ENCODE measurements at places on chromosomes 1 and 21. TPM values are rescaled to one million over a fixed set of nuclear protein-coding genes. Genes with fewer than 3 reads are reported as not detected.

- no peak overlapping the region for H3K4me3 ChIP-seq
- no peaks in the 10 kb centered on the region for H3K27me3 ChIP-seq
- peaks cover 15% of the 10 kb centered on the region for H3K36me3 ChIP-seq
- peaks cover 23% of the 10 kb centered on the region for H3K4me1 ChIP-seq
- no peak for DNase-seq
Measured at GRCh38 chr1:6861075-6861724, 75.9 kb downstream of the CAMTA1 start.

DNA sequence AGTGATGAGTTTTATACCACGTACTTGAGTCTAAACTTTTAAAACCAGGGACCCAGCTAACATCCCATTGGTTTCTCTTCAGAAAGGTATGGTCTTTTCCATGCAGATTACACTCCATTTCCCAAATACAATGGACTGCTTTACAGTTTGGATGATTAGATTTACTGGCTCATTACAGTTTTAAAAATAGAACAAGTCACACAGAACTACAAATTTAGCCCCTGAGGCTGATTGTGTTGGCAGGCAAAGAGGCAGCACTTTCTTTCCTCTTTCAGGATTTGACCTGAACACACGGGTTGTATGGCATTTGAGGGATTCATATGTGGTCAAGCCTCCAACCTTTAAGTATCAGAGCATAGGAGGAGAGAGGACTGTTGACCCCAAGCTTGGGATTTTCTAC, 21.8 kb upstream of the VTCN1 start:
- DNase-seq, result no peak
- H3K27ac ChIP-seq, result no peak overlapping the region
- H3K4me1 ChIP-seq, result no peaks in the 10 kb centered on the region

DNA sequence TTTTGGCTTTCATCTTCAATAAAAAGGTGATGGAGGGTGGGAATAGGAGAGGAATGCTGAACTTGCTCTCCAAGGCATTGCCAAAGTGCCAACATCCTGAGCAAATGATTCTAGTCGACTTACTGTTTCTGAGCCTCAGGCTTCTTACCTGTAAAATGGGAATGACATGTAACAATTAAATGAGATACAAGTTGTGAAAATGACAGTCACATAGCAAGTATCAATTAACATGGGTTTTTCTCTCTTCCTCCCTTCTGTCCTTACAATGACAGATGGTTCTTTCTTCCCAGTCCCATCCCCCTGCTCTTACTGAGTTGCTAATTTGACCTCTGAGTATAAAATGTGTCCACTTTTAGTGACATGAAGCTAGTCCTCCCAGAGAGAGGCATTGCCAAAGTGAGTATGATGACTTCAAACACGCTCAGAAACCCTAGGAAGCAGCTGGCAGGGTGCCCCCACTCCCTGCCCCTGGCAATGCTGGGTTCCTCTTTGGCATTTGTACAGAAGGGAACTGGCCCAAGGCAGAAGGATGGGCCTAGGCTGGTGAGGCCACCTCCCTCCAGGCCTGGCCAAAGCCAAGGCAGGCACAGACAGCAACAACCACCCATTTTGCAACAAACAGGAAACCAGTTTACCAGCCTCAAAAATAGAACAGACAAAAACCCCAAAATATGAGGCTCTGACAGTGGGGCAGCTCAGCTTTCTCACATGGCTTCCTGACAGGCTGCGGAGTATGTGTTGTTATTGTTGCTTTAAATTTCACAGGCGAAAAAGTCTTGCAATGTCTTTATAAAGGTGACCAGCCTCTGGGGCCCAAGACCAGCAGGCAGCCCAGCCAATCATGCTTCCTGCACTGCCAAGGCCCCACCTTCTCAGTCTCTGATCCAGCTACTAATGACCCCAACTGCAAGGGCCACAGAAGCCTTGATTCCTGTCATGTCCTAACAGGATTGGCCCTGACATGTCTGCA, 115.9 kb downstream of the HIVEP3 start:
- peaks cover 83% of the 10 kb centered on the region for H3K4me1 ChIP-seq
- H3K4me3 ChIP-seq, result no peak overlapping the region
- no peak for DNase-seq
- H3K36me3 ChIP-seq, result peaks cover 9% of the 10 kb centered on the region

GRCh38 chr21:21097466-21097865, 99.3 kb downstream of the NCAM2 start:
- DNase-seq, result no peak
- no peak overlapping the region for H3K4me3 ChIP-seq
- no peaks in the 10 kb centered on the region for H3K27me3 ChIP-seq
- H3K36me3 ChIP-seq, result no peaks in the 10 kb centered on the region

DNA sequence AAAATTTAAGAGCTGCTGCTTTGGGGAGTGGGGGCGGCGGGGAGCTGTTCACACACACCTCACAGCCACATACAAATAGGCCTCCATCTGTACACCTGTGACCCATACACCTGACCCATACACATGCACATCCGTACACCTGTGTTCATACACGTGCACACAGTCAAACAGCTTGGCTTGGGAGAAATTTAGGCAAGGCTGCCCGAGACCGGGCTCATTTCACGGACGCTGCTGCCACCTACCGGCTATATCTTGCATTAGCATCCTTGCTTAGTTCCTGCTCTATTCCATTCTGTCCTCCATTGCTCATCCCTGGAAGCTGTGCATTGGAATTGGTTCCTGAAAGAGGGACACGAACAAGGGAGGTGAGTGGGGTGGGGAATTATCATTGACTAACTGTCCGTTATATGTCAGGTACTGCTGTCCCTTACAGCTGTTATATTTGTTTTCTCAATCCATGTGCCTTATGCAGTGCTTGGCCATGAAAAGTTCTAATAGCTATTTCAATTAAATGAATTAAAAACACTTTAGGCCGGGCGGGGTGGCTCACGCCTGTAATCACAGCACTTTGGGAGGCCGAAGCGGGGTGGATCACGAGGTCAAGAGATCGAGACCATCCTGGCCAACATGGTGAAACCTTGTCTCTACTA, 37.1 kb upstream of the EPB41 start:
- H3K27ac ChIP-seq, result no peak overlapping the region
- H3K27me3 ChIP-seq, result peaks cover 2% of the 10 kb centered on the region
- H3K36me3 ChIP-seq, result no peaks in the 10 kb centered on the region
- peaks cover 6% of the 10 kb centered on the region for H3K4me1 ChIP-seq

GRCh38 chr1:36400825-36401601, 3.3 kb upstream of the LSM10 start:
- peak overlapping the region; percentile 69 for H3K27ac ChIP-seq
- H3K27me3 ChIP-seq, result no peaks in the 10 kb centered on the region
- peaks cover 5% of the 10 kb centered on the region for H3K36me3 ChIP-seq
- peak overlapping the region; percentile 59 for H3K4me3 ChIP-seq
- H3K4me1 ChIP-seq, result peaks cover 26% of the 10 kb centered on the region
- peak; percentile 88 for DNase-seq

DNA sequence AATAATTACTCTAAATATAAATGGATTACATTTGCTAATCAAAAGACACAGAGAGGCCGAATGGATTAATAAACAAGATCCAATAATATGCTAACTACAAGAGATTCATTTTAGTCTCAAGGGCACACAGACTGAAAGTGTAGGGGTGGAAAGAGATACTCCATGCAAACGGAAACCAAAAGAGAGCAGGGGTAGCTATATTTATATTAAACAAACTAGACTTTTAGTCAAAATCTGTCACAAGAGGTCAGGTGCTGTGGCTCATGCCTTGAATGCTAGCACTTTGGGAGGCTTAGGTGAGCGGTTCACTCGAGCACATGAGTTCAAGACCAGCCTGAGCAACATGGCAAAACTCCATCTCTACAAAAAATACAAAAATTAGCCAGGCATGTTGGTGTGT, 33.6 kb upstream of the DISP1 start:
- H3K27ac ChIP-seq, result no peak overlapping the region
- H3K36me3 ChIP-seq, result no peaks in the 10 kb centered on the region
- no peak overlapping the region for H3K4me3 ChIP-seq

DNA sequence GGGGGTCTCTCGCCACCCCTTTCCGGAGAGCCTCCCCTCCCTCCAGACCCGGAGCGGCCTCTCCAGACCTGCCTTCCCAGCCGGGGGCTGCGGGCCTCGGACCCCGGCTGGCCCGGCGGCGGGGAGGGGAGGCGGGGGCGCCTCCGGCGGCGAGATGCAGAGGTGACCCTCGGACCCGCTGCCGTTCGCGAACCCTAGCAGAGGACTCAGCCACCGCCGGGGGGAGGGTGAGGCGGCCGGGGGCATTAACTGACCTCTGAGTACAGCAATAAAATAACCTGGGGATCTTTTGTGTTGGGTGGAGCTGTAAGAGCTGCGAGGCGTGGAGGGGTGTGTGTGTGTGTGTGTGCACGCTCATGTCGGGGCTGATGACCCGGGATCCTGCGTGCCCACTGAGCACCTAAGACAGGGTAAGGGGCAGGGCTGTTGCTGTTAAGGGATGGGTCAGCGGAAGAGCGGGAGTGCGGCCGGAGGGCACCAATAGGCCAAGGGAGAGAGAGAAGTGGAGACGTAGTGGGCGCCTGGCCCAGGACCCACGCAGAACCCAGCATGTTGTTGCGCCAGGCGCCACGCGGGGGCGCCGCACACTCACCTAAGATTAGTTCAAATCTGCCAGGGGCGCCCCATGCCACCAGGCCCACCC, 6.3 kb downstream of the HAPLN2 start:
- DNase-seq, result peak; percentile 74
- H3K4me3 ChIP-seq, result peak overlapping the region; percentile 53
- H3K27me3 ChIP-seq, result peaks cover 37% of the 10 kb centered on the region

- no peaks in the 10 kb centered on the region for H3K27me3 ChIP-seq
- peaks cover 36% of the 10 kb centered on the region for H3K4me1 ChIP-seq
- peaks cover 25% of the 10 kb centered on the region for H3K36me3 ChIP-seq
Measured at GRCh38 chr1:15616373-15617172, 685 bp upstream of the DDI2 start.

GRCh38 chr1:89590341-89591080, 42.4 kb upstream of the LRRC8C start:
- peaks cover 60% of the 10 kb centered on the region for H3K36me3 ChIP-seq
- H3K27ac ChIP-seq, result peak overlapping the region; percentile 67
- H3K4me1 ChIP-seq, result peaks cover 76% of the 10 kb centered on the region
- peak; percentile 31 for DNase-seq
- no peaks in the 10 kb centered on the region for H3K27me3 ChIP-seq

DNA sequence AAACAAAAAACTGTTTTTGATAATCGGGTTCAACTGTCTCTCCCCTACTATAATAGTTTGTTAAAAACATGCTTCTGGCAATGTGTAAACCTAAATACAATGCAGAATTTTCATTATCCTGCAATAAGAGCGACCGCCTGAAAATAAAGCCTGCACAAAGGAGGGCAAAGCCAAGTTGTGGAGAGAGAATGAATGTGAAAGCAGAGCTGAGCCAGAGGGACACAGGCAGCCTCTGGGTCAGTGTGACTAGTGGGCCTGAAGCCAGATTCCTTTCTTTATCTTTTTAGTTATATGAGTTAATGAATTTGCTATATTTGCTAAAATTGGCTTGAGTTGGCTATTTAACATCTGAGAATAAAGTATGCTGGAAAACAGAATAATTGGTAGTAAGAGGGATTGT, 615.2 kb downstream of the PLA2G4A start:
- no peaks in the 10 kb centered on the region for H3K4me1 ChIP-seq
- H3K36me3 ChIP-seq, result no peaks in the 10 kb centered on the region
- no peak overlapping the region for H3K4me3 ChIP-seq
- DNase-seq, result no peak
- no peak overlapping the region for H3K27ac ChIP-seq
- H3K27me3 ChIP-seq, result no peaks in the 10 kb centered on the region

- no peaks in the 10 kb centered on the region for H3K36me3 ChIP-seq
- H3K4me1 ChIP-seq, result no peaks in the 10 kb centered on the region
- H3K27ac ChIP-seq, result no peak overlapping the region
- H3K27me3 ChIP-seq, result peaks cover 1% of the 10 kb centered on the region
Measured at GRCh38 chr1:29856340-29857114, 620.2 kb downstream of the PTPRU start.

- H3K27ac ChIP-seq, result no peak overlapping the region
- peaks cover 44% of the 10 kb centered on the region for H3K36me3 ChIP-seq
- H3K4me3 ChIP-seq, result no peak overlapping the region
- H3K4me1 ChIP-seq, result peaks cover 30% of the 10 kb centered on the region
- DNase-seq, result no peak
Measured at GRCh38 chr1:42219627-42220026, 55.1 kb upstream of the GUCA2A start.

- H3K27ac ChIP-seq, result peak overlapping the region; percentile 96
- H3K27me3 ChIP-seq, result no peaks in the 10 kb centered on the region
- no peak for DNase-seq
- H3K36me3 ChIP-seq, result peaks cover 30% of the 10 kb centered on the region
Measured at GRCh38 chr1:161200992-161201835, 953 bp upstream of the NDUFS2 start.

GRCh38 chr21:20445971-20446370, 552.2 kb upstream of the NCAM2 start:
- H3K27ac ChIP-seq, result no peak overlapping the region
- H3K4me3 ChIP-seq, result no peak overlapping the region
- no peaks in the 10 kb centered on the region for H3K4me1 ChIP-seq
- H3K27me3 ChIP-seq, result no peaks in the 10 kb centered on the region
- no peaks in the 10 kb centered on the region for H3K36me3 ChIP-seq
- no peak for DNase-seq

DNA sequence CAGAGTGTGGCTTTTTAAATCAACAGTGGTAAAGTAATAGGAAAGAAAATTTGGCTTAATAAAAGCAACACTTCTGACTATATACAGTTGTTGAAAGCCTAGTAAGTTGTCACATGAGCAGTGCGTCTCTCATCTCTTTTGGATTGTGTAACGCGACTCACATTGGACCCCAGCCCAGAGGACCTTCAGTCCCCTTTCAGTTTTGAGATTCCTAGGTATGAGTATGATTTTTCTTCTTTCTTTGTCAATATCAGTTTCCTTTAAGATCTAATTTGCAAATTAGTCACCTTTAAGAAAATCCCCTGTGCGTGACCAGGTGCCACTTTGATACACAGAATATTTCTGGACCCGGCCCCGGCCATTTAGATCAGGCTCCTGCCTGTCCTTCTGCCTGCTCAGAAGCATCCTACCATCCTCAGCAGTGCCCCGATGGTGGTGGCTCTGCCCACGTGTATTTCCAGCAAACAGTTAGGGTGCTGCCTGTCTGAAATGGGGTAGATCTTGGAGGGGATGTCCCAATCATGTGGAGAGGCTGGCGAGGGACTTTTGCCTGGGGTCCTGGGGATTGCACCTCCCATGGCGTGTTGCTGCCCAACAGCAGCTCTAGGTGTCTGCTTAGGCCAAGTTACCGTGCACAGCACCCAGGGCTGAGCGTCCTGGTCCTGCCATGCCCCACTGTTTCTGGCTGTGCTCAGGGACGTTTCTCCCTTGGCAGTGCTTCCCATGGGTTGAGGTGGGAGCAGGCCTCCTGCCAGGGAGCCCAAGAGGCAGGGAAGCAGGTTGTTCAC, 21.1 kb downstream of the SNAP47 start:
- H3K4me1 ChIP-seq, result peaks cover 33% of the 10 kb centered on the region
- no peaks in the 10 kb centered on the region for H3K27me3 ChIP-seq
- H3K4me3 ChIP-seq, result no peak overlapping the region
- H3K36me3 ChIP-seq, result peaks cover 20% of the 10 kb centered on the region

NBPF1 gene
- total RNA-seq, result 2.8 TPM

CEP104 gene
- total RNA-seq, result 29.8 TPM

OR10K2 gene
- total RNA-seq, result not detected

CD5L gene
- not detected for total RNA-seq

MTMR11 gene
- 0.86 TPM for total RNA-seq

All from activated CD8-positive, alpha-beta T cell treated with anti-CD3 and anti-CD28 coated beads for 36 hours (primary cell).